ENCODE measurements at places on chromosomes 2 and 18. TPM values are rescaled to one million over a fixed set of nuclear protein-coding genes. Genes with fewer than 3 reads are reported as not detected.

ZNF514 gene
- total RNA-seq = 7.2 TPM

- H3K4me1 ChIP-seq = no peaks in the 10 kb centered on the region
- no peak overlapping the region for H3K27ac ChIP-seq
These were observed 53.8 kb upstream of the TMEM163 start for GRCh38 chr2:134772493-134773169.

G6PC2 gene
- total RNA-seq = not detected

DNA sequence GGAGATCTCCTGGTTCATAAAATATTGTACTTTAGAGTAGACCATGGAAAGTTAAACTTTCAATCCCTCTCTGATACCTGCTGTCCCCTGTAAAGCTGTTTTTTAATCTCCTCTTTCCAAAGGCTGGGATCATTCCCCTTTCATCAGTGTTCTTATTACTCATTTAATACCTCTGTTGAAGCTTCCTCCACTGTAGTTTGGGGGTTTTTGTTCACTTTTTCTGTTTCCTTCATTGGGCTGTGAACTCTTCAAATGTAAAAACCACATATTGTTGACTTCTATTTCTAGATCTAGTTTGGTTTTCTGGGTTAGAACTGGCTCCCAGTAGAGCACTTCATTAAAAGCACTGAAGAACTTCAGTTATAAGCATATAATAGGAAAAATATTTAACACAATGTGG lies 598.1 kb downstream of the RNF144A start:
- no peaks in the 10 kb centered on the region for H3K4me1 ChIP-seq
- H3K27ac ChIP-seq = no peak overlapping the region
- no peak overlapping the region for H3K4me3 ChIP-seq
- H3K36me3 ChIP-seq = no peaks in the 10 kb centered on the region
- DNase-seq = no peak

DNA sequence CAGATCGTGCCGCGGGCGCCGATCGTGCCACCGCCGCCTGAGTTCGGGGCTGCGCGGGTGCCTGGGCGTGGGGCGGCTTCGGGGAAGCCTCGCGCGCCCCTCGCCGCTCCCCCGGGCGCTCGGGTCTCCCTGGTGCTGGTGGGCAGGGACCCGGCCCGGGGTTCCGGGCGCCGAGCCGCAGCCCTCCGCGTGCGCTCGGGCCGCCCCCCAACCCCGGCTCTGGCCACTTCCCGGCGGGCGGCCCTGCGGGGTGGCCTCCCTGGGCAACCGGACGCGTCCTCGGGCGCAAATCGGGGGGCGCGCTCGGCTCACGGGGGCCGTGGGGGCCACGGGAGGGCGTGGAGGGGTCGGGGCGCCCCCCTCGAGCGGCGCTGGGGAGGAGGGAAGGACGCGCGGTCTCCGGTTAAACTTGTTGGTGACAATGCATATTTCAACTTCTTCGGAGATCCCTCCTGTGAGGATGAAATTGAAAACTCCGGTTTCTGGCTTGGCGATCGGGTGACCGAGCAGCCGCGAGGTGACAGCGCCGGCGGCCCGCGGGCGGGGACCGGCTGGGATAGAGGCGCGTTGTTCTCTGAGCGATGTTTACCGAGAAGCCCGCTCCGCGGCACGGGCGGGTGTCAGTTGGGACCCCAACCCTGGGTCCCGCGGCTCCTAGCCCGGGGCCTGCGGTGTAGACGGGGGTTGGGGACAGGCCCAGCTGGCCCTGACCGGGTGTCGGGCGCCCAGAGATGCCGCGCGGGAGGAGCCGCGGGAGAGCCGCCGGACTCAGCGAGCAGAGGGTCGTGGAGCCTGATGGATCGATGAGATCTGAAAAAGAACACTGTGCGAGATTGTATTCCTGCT lies 676 bp downstream of the SH3BP4 start:
- DNase-seq = no peak
- H3K4me1 ChIP-seq = peaks cover 37% of the 10 kb centered on the region
- H3K27me3 ChIP-seq = no peaks in the 10 kb centered on the region
- H3K4me3 ChIP-seq = peak overlapping the region; percentile 56
- H3K27ac ChIP-seq = peak overlapping the region; percentile 96

- H3K27ac ChIP-seq = no peak overlapping the region
- no peaks in the 10 kb centered on the region for H3K4me1 ChIP-seq
- H3K27me3 ChIP-seq = no peaks in the 10 kb centered on the region
- no peak for DNase-seq
These were observed 32.9 kb downstream of the CENPO start for GRCh38 chr2:24825883-24826772.

- H3K27me3 ChIP-seq = no peaks in the 10 kb centered on the region
- H3K4me1 ChIP-seq = no peaks in the 10 kb centered on the region
These were observed 113.7 kb downstream of the BARD1 start for GRCh38 chr2:214695789-214696188.

DNA sequence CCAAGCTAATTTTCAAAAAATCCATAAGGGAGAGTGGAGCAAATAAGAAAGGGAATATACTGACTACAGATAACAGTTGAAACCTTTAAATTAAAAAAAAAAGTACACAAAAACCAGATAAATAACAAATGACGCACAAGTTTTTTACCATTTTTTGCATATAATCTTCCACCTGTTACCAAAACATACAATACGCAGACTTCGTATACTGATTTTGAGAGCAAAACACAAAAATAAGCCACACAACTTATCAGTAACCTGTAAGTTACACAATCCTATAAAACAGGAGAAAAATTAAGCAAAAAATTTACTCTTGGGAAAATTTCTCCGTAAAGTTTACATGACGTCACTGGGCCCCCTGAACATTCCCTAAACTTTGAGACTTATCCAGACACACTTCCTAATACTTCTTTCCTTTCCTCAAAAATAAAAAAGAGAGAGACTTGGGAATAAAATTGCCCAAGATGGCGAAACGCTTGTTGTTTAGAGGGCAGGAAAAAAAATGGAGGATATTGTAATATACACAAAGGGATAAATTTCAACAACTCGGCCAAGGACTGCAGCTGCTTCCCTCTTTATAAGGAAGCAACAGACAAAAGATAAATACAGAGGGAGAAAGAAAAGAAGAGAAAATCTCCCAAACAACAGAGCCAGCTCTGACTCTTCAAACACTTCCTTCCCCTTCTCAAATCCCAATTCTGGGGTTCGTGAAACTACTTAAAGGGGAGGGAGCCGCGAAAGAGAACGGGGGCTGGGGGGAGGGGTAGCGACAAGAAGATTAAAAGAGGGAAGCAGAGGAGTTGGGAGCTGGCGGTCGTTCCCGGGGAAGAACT lies 1.6 kb downstream of the BAZ2B start:
- peak; percentile 67 for DNase-seq
- peak overlapping the region; percentile 88 for H3K4me3 ChIP-seq
- H3K36me3 ChIP-seq = no peaks in the 10 kb centered on the region
- peak overlapping the region; percentile 98 for H3K27ac ChIP-seq

PHLPP1 gene
- total RNA-seq = 3.6 TPM

- H3K4me3 ChIP-seq = peak overlapping the region; percentile 32
- H3K27me3 ChIP-seq = no peaks in the 10 kb centered on the region
- H3K36me3 ChIP-seq = no peaks in the 10 kb centered on the region
- no peak overlapping the region for H3K27ac ChIP-seq
These were observed 32.7 kb upstream of the ABCA12 start for GRCh38 chr2:215171151-215171550.

ZNF519 gene
- total RNA-seq = 4.7 TPM

DNA sequence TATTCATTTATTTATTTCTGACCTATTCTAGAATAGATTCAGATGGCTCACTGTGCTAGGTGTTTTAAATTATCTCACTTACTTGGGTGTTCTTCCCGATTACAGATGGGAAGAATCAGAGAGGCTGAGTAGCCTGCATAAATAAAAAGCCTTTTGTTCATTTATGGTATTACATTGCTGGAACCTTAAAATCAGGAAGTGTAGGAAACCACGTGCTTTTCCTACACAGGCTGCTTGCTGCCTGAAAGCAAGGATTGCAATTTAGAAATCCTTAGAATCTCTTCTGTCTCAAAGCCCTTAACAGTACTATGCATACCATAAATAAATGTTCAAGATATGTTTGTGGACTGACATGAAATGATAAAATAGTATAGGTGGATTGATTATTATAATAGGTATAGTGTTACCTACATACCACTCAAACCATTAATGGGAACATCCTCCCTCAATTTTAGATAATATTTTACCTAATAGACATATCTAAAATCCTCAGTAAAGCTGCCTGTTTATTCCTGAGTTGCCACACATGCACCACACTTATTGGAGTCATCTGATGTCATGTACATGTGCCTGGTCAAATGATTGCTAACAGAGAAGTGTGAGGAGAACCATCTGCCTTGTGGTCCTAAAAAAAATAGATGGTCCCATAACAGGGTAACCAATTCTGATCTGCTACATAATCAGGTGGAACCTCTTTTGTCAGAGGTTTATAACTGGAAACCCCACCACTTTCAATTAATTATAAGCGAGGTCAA lies 73.5 kb upstream of the C2orf15 start:
- no peaks in the 10 kb centered on the region for H3K36me3 ChIP-seq
- no peak overlapping the region for H3K4me3 ChIP-seq
- no peaks in the 10 kb centered on the region for H3K4me1 ChIP-seq
- H3K27me3 ChIP-seq = peaks cover 8% of the 10 kb centered on the region
- H3K27ac ChIP-seq = no peak overlapping the region
- no peak for DNase-seq

- DNase-seq = no peak
- no peaks in the 10 kb centered on the region for H3K4me1 ChIP-seq
- peaks cover 36% of the 10 kb centered on the region for H3K27me3 ChIP-seq
- H3K4me3 ChIP-seq = no peak overlapping the region
- no peak overlapping the region for H3K27ac ChIP-seq
These were observed 49.1 kb downstream of the MYO7B start for GRCh38 chr2:127584516-127585033.

GRCh38 chr2:160484859-160485520 lies 8.6 kb downstream of the RBMS1 start:
- H3K4me3 ChIP-seq = no peak overlapping the region
- peaks cover 14% of the 10 kb centered on the region for H3K4me1 ChIP-seq
- H3K27ac ChIP-seq = no peak overlapping the region
- no peak for DNase-seq

All from IMR-90 (cell line).